ENCODE measurements at places on chromosomes 3 and 15.
A peak's percentile ranks its signal among the peaks of the same experiment; 100 is the strongest.

- no peak for DNase-seq
Measured at GRCh38 chr15:101578443-101578894, 73.7 kb downstream of the TM2D3 start.

GRCh38 chr15:96320703-96321638, 9.5 kb upstream of the NR2F2 start:
- DNase-seq, result no peak

DNA sequence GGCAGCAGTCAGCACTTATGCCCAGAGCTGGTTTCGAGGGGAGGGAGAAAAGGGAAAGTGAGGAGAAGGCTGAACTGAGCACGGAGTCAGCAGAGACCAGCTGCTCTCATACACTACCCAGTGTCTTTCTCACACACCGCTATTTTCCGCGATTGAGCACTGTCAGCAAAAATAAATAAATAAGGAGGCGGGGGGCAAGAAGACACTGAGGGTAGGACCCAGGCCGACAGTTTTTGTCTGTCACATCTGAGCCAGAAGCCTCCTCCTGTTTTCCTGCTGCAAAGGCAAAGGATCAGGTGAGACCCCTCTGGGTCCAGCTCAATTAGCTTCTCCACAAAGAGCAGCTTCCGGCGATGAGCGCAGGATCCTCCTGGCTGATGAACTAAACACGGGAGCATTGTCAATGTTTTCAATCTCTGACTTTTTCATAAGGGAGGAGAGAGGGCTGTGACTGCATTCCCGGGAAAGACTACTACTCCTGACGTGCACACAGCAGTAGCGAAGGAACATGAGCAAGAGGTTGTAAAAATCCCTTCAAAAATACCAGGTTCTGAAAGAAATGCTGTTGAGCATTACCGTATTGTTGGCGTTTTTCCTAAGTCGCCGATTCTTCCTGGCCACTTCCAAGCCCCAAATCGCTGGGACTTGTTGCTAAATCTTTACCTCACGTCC, 1.3 kb downstream of the FRMD5 start:
- DNase-seq, result peak; percentile 8

DNA sequence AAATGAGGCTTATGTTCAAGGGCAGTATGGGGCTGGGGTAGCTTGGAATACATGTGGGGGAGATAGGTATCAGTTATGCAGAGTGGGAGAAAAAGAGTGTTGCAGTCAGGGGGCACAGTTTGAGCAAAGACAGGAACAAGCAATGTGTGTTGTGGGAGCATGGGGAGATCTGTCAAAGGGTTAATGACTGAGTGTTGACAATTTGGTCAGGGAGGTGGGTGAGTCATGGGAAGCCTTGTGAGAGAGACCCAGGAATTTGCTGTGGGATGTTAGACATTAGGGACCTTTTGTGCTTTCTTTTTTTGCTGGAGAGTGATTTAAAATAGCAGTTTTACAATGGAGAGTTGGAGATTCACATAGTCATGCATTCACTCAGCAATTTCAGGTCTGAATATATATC, 221.6 kb upstream of the NR2E3 start:
- peak; percentile 80 for DNase-seq

DNA sequence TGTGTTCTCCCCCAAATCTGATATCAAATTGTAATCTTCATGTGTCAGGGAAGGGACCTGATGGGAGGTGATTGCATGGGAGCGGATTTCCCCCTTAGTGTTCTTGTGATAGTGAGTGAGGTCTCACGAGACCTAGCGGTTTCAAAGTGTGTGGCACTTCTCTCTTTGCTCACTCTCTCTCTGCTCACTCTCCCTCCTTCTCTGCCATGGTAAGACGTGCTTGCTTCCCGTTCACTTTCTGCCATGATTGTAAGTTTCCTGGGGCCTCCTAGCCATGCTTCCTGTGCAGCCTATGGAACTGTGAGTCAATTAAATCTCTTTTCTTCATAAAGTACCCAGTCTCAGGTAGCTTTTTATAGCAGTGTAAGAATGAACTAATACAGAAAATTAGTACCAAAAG, 30.6 kb upstream of the OR5H6 start:
- no peak for DNase-seq

DNA sequence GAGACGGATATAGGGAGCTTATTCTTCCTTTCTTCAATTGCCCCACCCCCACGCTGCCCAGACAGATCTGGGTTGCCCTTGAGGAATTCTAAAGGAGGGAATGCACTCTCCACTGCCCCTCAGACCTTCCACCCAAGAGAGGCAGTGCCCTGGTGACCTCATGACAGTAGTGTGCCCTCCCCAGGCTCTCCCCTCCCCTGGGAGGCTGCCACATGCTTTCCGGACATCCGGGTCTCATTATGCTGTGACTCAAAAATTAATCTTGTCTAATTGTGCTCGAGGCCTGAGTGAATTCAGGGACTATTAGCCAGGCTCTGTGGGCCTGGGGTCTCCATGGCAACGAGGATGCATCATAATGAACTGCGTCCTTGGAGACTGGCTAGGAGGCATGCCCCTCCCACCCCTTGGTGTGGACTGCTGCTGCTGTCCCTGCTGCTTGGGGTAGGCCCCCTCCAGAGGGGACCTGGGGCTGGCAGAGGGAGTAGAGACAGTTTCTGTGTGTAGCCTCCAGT, 20.8 kb downstream of the CORO2B start:
- peak; percentile 71 for DNase-seq

DNA sequence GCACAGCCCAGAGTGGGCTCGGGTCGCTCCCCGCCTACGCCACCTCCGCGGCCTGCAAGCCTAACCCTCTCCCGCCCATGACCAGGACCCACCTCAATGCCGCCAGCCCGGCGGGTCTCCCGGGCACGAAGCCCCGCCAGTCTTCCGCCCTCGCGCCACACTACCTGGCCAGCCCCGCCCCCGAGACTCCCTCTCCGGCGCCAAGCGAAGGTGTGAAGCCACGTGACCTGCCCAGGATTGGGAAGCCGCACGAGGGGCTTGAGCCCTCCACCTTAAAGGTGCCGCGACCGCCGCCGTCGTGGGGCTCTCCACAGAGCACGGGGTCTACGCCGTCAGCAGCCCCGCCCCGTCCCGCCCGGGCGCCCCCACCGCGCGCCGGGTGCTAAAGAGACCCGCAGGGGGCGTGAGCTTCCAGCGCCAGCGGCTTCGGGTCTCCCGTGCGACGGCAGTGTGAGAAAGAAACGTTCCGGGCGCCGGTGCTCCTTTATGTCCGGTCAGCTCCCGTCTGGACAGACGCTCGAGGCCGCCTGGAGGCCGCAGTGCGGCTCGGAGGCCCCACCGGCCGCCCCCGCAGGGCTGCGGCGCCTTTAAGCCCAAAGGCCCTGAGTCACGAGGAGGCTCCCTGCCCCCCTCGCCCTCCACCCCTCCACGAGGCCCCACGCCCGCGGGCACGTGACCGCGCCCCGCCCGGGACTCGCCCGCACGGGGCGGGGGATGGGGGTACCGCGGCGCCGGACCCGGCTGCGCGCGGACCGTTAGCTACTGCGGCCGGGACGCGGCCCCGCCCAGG, at the start of gene CPEB1:
TSS of gene CPEB1 (minus strand) at position 319 of the 790 bp plus-strand sequence. CDS start 18,904 bp downstream, outside the sequence.
- DNase-seq, result no peak

DNA sequence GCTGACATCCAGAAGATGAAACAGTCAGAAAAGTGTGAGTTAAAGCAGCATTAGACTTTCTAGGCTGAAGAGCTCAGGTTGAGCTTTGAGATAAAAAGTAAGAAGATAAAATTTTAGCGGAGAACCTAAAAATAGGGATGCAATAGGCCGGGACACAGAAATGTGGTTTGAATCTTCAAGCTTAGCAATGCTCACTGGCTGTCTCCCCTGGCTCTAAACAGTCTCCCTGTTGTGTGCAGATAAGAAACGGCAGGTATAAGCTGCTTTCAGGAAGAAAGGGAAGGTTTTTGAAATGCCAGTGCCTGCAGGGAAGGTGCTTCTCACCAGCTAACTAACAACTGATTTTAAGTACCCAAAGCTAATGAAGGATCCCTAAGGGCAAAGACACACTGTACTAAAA, 718.7 kb upstream of the SGO1 start:
- no peak for DNase-seq

DNA sequence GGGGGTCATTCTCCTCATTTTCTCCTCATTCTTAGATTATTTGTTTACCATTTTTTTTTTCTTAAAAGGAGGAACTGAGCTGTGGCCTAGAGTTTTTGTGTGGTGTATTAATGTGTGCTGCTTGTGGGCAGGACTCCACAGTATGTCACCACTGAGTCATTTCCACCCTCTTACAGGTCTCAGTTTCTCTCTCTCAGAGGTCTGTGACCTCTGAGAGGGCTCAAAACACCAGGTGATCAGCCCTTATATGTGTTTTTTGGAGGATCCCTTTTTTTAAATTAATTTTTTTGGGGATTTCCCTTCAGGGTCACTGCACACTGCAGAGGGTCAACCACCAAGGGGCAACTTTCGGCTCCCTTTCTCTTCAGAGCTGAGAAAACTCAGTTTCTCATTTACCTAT, 166.4 kb downstream of the SUCNR1 start:
- DNase-seq, result no peak

DNA sequence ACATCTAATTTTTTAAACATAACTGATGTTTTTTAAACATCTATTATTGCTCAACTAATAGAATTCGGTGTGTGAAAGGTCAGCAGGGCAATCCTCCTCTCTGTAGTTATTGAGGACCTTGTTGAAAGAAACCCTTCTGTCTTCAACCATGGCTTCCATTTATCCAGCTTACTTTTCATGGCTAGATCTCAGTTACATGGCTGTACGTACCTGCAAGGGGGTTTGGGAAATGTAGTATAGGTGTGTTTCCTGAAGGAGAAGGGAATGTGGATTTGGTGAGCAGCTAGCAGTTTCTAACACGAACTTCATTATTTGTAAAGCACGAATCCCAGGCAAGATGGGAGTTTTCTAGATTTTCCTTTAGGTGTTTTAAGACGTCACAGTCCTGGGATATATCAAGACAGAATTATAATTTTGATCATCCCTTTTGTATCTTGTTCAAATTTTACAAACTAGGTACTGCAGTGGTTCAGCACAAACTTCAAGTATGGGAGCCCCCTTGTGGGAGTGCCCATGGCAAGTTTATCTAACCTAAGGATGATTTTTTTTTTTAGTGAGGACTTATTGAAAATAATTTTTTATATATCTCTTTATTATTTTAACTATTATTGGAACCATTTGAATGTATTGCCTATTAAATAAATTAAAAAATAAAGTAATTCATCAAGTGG, 41.6 kb downstream of the FBXL2 start:
- no peak for DNase-seq

DNA sequence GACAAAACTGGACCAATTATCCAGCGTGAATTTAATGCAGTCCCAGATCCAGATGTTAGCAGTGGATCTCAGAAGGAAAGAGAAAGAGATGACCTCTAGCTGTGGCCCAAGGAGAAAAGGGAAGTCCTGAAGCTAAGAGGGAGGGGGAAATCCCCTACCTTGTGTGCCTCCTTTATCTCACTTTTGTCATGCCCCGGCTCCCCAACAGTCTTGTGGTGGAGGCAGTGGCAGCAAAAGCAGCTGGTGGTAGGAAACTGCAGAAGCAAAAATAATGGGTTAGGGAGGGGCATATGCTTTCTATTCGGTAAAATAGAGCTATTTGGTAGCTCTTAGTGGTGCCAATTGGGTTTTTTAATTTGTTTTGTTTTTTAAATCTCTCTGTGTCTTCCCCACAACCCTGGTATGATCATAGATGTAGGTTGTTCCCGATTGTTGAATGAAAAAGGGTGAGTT, 56.5 kb downstream of the MCTP2 start:
- no peak for DNase-seq

- DNase-seq, result no peak
Measured at GRCh38 chr3:125110876-125111480, 55.2 kb upstream of the HEG1 start.

- no peak for DNase-seq
Measured at GRCh38 chr15:42092398-42093318, 1.7 kb downstream of the PLA2G4D start.

GRCh38 chr3:100761951-100762350, 52.7 kb downstream of the TFG start:
- no peak for DNase-seq

- no peak for DNase-seq
Measured at GRCh38 chr3:147381596-147381995, 24.7 kb downstream of the ZIC4 start.

DNA sequence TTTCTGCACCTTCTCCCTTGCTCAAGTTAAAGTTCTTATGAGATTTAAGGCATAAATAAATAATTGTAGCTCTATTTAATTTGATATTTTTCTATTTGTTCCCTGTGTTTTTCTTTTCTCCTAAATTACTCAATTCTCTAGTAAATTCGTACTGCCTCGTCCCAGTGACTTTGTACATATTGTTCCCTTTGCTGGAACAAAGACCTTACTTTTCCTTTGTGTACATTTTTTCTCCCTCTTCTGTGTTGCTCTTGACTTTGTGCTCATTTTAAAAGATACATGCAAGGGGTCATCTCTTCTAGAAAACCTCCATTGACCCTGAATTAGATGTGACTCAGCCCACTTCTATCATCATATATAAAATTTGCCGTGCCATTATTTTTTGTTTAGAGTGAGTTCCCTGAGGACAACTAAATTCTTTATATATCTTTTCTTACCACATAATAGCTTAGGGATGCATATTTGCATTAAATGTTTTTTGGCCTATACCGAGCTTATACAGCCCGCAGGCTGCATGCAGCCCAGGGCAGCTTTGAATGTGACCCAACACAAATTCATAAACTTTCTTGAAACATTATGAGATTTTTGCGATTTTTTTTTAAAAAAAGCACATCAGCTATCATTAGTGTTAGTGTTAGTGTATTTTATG, 29.6 kb downstream of the PPP4R2 start:
- DNase-seq, result no peak

- no peak for DNase-seq
Measured at GRCh38 chr3:171480526-171480925, 20.3 kb upstream of the TNIK start.

DNA sequence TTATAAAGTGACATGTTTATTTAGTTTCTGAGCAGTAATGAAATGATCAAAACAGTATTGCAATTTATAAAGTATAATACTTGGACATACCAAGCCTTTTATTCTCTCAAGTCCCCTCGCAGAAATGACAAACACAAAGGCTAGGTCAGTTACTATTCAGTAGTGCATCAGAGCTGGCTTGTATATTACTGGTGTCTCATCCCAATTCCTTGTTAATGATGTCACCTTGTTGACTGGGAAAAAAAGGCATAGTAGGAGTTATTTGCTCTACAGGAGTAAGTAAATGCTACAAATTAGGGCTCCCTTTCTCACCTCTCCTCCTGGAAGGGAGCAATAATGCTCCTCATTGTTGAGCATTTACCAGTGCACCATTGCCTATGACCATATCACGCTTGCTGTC, 317.6 kb downstream of the CHL1 start:
- DNase-seq, result no peak

DNA sequence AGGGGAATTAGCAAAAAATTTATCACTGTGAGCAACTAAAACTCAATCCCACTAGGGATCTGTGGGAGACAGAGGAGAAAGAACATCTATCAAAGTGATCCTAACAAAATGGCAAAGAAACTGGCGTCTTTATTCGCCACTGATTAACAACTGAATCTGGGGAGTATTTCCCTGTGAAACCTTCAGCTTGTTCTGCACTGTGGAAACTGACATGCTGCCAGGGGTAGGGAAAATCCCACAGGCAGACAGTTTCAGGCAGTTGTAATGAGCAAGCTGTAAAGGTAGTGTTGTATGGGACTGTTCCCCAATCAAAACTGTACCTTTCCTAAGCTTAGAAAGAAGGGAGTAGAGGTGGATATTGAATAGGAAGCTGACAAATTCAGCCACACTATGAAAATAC, 611.7 kb downstream of the VGLL3 start:
- DNase-seq, result no peak

- DNase-seq, result no peak
Measured at GRCh38 chr3:14201940-14202684, 23.5 kb downstream of the LSM3 start.

- DNase-seq, result no peak
Measured at GRCh38 chr3:185371306-185372074, 8.6 kb downstream of the MAP3K13 start.

Measured in brain microvascular endothelial cell (primary cell).